Glomerular endothelial cell (primary cell): ENCODE measurements at places on chromosomes 16 and 17. TPM values are rescaled to one million over a fixed set of nuclear protein-coding genes. Genes with fewer than 3 reads are reported as not detected.

GRCh38 chr17:80092959-80093358 lies 8.4 kb upstream of the GAA start:
- no peak for DNase-seq

- DNase-seq: no peak
Observed at GRCh38 chr17:72751746-72752145, 340.7 kb downstream of the SLC39A11 start.

The MILR1 gene
- total RNA-seq: 4.5 and 6.0 TPM in 2 replicates

- DNase-seq: no peak
Observed at GRCh38 chr16:68517606-68518166, 21.4 kb upstream of the ZFP90 start.

DNA sequence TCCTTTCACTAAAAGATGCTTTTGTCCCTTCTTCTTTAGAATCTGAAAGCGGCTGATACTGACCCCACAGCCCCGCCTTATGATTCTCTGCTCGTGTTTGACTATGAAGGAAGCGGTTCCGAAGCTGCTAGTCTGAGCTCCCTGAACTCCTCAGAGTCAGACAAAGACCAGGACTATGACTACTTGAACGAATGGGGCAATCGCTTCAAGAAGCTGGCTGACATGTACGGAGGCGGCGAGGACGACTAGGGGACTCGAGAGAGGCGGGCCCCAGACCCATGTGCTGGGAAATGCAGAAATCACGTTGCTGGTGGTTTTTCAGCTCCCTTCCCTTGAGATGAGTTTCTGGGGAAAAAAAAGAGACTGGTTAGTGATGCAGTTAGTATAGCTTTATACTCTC lies 10.1 kb upstream of the TANGO6 start:
- DNase-seq: no peak

The GPR142 gene
- 0.10 TPM in 1 of 2 replicates, not detected in the other for total RNA-seq

The DGKE gene
- total RNA-seq: 4.3 and 11.8 TPM in 2 replicates

GRCh38 chr16:65509172-65509571 lies 387.3 kb upstream of the CDH11 start:
- DNase-seq: no peak

DNA sequence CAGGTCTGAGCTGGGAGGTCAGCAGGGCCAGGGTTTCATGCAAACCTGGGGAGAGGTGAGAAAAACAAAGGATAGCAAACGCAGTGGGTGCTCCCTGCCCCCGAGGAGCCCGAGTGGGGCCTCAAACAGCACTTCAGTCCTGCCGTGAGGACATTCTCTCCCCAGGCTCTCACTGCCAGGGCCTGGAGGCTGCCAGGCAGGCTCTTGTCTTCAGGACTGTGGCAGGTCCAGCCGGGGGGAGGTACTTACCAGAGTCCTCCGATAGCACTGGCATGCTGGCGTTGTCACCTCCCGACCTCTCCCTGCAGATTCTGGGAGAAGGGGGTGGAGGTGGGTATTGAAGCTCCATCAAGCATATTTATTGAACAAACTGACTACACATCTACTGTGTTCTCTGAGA lies 1.3 kb downstream of the MPP3 start:
- no peak for DNase-seq

GRCh38 chr16:84308120-84308519 lies 13.4 kb downstream of the WFDC1 start:
- DNase-seq: peak; percentile 12

The CACNG4 gene
- total RNA-seq: 0.05 TPM in 1 of 2 replicates, not detected in the other

DNA sequence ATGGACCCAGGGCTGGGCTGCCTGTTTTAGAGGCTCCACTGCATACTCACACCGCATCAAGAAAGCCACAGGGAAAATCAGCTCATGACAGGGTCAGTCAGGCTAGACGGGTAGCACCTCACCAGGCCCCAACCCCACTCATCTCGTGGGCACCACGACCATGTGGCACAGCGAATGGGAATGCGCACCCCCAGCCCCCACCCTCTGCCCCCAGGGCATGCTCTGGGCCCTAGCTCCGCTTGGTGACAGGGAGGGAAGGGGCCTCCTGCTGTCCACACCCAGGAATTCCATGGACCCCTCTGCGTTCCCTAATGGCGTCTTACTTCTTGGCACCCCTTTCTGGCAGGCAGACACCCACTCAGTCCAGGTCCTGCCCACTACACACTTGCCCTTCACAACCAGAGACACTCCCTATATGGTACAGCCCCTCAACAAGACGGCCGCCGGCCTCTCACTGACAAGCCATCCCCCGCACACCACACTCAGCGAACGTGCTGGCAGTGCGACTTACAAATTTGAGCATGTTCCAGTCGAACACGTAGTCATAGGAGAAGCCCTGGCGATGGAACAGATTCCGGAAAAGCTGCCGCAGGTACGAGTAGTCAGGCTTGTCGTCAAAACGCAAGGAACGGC lies 22.1 kb downstream of the SLC16A3 start:
- no peak for DNase-seq

The ACACA gene
- 49.0 and 61.3 TPM in 2 replicates for total RNA-seq

DNA sequence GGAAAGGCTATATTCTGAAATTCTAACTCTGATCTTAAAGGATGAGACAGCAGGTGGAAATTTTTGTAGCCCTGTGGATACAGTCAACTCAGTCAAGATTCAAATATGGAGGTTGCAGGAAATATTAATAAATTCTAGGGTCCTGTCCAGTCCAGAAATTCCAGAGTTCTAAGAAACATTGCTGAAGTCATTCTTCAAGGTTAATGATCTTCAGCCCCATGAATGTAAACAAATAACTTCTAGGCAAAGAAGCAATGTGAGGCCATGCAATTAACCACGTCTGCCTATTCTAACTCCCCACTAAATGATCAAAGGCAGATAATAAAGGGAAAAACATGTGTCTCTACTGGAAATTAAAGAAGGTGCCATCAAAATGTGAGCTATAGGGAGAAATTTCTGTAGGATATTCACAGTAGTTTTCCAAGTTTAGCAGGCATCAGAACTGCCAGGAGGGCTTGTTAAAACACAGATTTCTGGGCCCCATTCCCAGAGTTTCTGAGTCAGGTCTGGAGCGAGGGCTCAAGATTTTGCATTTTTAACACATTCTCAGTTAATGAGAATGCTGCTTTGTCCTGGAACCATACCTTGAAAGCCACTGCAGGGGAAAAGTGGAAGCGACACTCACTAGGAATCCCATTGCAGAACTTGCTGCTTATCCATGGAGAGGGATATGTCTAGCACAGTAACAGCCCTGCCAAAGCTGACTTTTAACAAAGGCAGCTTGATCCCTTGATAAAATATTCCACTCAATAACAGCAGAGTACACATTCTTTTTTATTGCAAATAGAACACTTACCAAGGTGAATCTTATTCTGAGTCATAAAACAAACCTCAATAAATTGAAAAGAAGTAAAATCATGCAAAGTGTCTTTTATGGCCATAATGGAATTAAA lies 61.8 kb downstream of the DNAH3 start:
- no peak for DNase-seq

- no peak for DNase-seq
Observed at GRCh38 chr17:74833501-74834377, 25.9 kb downstream of the GRIN2C start.

The CDRT15L2 gene
- total RNA-seq: not detected in 2 replicates

- DNase-seq: no peak
Observed at GRCh38 chr16:89031715-89032659, 55.0 kb upstream of the CBFA2T3 start.

GRCh38 chr17:10556301-10557005 lies 7.0 kb upstream of the MYH2 start:
- DNase-seq: no peak
